ENCODE measurements at places on chromosomes 5 and 9. TPM values are rescaled to one million over a fixed set of nuclear protein-coding genes. Genes with fewer than 3 reads are reported as not detected.

The TMEM174 gene
- total RNA-seq, result not detected

The ANKRD18B gene
- 0.17 TPM for total RNA-seq

The TRIM7 gene
- 7.6 TPM for total RNA-seq

The OTULINL gene
- 1.0 TPM for total RNA-seq

The SEPTIN8 gene
- 41.9 TPM for total RNA-seq

The ANKDD1B gene
- 0.15 TPM for total RNA-seq

The SHISAL2B gene
- not detected for total RNA-seq

The OBP2B gene
- not detected for total RNA-seq

The CAMK2A gene
- total RNA-seq, result 0.45 TPM

The ALDH7A1 gene
- total RNA-seq, result 26.9 TPM

The SPINK13 gene
- not detected for total RNA-seq

The GABRA6 gene
- not detected for total RNA-seq

The SNCAIP gene
- 3.3 TPM for total RNA-seq
